HFF-Myc (cell line): ENCODE measurements at places on chromosomes 7 and 10.

DNA sequence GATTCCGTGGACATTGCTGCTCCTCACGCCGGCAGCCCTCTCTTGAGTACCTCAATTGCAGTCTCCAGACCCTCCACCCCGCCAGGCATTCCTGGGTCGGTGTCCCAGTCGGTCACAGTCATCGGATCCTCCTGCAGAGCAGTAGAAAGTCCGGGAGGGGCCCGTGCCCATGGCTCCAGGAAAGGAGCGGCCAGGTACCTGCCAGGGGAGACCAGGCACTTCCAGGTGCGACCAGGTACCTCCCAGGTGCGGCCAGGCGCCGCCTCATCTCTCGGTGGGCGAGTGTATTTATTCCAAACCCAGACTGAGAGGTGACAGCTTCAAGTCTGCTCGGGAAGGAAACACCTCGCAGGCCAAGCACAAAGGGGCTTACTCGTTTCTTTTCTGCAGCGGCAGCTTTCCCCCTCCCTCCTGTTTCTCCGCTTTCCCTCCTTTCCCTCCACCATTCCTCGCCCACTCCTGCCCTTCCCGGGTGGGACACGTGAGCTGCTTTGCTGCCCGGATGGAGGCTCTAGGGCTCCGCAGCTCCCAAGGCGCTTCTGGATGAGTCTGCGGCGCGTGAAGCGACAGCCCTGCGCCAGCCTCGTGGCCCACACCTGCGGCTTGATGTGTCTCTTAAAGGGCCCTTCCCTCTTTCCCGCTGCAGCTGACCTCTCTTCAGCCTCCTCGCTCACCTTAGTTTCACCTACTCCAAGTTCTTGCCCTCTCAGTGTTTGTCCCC lies 39.4 kb upstream of the AGK start:
- DNase-seq, result peak; percentile 2

- no peak for DNase-seq
These were observed 53.7 kb downstream of the ATAD1 start for GRCh38 chr10:87764072-87764934.

DNA sequence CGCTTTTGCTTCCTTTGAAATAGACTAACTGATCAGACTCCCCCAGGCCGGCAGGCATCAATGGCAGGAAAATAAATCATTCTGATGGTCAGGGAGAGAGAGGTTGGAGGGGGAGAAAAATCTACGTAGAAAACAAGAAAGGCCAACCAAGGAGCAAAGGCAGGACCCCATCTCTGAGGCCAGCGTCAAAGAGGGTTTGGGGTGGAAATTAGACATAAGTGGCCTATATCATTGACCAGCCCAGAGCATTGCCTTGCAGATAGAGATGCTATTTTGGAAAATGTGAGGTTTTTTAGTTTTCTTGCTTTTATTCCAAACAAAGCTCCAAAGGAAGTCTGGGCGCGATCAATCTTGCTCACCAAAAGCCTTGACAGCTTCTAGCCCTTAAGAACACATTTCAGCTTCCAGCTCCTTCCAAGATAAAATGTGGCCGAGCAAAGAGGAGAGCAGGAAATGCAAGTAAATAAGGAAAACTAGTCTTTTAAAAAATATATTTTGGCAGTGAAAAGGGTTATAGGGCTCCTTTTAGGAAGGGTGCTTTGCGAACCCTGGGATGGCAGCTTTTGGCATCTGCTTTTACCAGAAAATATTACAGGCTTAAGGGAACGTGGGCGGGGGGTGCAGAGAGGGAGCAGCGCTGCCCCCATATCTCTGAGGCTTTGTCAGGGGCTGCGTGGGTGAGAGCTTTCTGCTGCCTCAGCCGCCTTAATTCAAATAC lies 2.0 kb upstream of the HOXA2 start:
- DNase-seq, result no peak

- no peak for DNase-seq
These were observed 37.2 kb downstream of the DIP2C start for GRCh38 chr10:652233-652632.

DNA sequence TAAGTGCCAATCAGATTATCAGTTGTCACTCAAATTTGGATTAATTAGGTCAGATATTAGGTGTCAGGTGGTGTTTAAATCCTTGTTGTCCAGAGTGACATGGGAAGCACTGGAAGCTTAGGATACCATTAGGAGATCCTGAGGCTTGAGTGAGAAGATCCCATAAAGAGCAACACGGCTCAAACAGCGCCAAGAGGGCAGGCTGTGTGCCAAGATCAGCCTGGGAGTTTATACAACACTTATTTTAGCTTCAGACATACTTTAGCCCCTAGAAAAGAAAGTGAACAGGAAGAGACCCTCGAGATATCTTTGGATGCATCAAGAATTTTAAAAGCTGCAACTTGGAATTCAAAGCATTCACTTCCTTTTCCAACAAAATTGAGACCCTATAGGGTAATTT lies 14.2 kb upstream of the ACTA2 start:
- DNase-seq, result no peak

DNA sequence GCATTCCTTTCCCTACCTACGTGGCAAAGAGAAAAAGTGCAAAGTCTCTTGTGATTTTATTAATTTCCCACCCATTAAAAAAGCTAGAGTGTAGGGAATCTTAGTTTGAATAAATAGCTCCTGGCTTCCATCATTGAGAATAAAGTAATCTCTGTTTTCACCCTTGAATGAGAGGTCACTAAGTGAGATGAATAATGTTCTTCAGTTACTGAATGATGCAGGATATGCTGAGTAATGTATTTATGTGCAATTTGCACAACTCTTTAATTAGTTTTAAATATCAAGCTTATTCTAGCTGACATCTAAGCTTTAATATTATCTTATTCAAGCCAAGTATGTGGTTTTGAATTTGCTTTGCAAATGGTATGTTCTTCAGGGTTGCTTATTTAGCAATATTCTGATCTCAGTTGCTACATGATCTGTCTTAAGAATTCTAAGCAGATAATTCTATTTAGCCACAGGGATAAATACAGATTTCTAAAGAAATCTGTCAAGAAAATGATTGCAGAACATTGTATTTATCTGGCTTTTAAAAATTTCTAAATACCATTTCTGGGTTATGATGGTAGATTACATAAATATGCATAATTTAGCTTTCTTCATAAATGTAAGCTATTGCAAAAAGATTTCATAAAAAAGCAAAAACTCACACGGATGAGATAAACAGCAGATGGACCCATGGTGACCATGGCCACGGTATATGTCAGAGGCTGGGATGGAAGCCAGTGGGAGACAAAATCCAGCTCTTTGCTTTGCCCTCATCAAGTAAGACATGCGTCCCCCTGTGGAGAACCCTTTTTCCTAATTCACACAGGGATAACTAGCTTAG lies 141.0 kb downstream of the MACC1 start:
- DNase-seq, result no peak

GRCh38 chr7:46003896-46004875 lies 83.1 kb upstream of the IGFBP3 start:
- DNase-seq, result peak; percentile 52

DNA sequence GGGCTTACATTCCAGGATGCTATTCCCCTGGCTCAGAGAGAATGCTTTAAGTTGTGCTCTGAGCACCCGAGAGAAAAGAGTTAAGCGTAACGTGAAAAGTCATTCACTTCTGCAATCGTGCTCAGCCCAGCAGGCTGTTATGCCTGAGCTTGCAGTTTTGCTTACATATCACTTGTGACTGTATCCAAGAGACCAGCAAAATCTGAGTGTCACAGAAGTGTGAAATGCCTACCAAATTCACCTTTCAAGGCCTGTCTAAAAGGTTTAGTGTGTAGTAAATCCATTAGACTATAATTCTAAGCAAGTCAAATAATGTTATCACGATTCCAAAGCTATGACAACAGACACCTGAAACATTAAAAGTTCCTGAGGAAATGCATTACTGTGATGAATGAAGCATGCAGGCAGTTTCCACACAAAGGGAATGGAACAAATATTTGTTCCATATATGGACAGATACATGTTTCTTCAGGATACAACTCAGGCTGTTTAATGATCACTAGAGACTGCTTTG lies 20.1 kb downstream of the ITGB1 start:
- no peak for DNase-seq
